ENCODE measurements at places on chromosomes 16 and 17. TPM values are rescaled to one million over a fixed set of nuclear protein-coding genes. Genes with fewer than 3 reads are reported as not detected.

The NTN1 gene
- 0.57 TPM for total RNA-seq

The ABCA6 gene
- total RNA-seq: not detected

The CEMP1 gene
- not detected for total RNA-seq

The CNGB1 gene
- total RNA-seq: 0.08 TPM

The ATAD5 gene
- total RNA-seq: 3.9 TPM

The ODAD4 gene
- total RNA-seq: 1.2 TPM

The REXO5 gene
- 3.6 TPM for total RNA-seq
